Calu3 (cell line): ENCODE measurements at places on chromosomes 13 and 19. TPM values are rescaled to one million over a fixed set of nuclear protein-coding genes. Genes with fewer than 3 reads are reported as not detected.
A peak's percentile ranks its signal among the peaks of the same experiment; 100 is the strongest.

DNA sequence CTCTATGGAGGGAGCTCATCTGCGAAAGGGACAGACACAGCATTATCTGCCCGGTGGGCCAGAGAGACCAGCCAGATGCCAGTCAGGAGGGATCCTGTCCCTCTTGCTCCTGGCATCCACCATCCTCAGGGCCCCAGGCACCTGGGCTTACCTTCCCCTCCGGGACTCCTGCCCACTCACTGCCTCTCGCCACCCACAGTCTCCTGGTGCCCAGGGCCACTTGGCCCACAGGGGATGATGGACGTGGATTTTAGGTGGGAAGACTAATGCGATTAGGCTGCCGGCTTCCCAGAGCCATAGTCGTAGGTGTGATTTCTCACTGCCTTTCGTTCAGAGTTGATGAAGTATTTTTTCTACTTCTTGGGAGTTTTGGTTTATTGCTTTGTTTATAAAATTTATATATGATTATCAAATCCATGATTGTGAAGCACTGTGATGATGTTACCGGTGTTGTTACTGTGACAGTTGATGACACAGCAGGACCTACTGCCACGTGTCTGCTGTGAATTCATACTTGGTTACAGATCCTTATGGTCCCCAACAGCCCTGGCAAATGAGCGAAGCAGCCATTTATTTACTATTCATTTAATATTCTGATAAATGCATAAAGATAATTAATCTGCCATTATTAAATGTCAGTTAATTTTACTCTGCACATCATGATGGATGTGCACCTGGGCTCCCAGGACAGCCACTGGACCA, 14.5 kb upstream of the CHAMP1 start:
- no peak for DNase-seq

Gene OR10H1
- total RNA-seq: 4.4 and 4.9 TPM in 2 replicates

GRCh38 chr19:47190167-47190727, 40.8 kb downstream of the BBC3 start:
- peak; percentile 87 for DNase-seq

GRCh38 chr13:42405665-42406390, 133.9 kb downstream of the AKAP11 start:
- peak; percentile 3 for DNase-seq

Gene B3GNT3
- 75.1 and 121 TPM in 2 replicates for total RNA-seq

DNA sequence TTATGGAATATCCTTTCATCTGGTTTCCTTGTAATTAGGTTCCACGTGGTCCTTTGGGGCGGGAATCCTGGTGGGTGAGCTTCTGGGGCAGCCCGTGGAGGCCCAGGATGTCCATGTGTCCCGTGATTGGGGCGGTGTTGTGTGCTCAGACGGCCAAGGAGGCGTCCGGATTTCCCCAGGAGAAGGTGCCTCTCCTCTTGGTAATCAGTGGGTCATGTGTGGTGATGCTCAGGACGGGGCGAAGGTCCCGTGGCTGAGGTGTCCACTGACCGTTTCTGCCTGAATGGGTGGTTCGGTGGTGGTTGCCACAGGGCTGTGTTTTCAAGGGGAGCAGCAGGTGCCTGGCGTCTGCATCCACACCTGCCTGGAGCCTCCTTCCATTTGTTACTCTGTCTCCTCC, 52.2 kb upstream of the F7 start:
- DNase-seq: no peak

DNA sequence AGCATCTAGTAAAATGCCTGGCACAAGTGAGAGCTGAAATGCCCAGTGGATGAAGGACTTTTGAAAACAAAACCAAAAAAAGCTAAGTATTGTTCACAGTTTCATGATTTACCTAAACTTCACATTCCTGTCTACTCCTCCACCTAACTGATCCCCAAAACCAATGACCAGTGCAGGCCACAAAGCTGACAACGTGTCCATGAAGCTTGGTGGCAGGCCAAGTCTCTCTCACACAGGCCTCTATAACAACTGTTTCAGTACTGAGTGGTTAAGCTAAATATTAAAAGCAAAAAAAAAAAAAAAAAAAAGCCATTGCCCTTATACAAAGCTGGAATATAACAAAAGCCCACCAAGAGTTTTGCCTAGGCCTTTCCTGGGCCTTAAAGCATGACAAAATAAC, 36.4 kb downstream of the STK24 start:
- no peak for DNase-seq

DNA sequence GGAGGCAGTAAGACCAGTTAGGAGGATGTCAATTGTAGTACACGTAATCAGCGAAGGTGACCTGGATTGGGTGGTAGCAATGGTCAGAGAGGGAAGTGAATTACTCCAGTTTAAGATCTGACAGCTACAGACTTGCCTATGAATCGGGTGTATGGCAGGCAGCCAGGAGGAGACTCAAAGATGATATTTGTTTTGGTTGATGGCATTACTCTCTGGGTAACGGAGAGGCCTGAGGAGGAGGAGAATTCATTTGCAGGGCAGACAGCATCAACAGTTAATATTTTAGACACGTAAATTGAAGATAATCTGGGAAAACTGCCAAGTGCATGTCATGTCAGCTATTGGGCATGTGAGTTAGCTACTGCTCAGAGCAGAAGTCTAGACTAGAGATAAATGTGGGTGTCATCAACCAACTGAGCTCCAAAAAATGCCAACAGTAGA, 109.2 kb downstream of the SGCG start:
- no peak for DNase-seq

- DNase-seq: no peak
Observed at GRCh38 chr13:43246382-43246781, 223.0 kb downstream of the DNAJC15 start.

Gene CFD
- 2.3 and 3.9 TPM in 2 replicates for total RNA-seq

DNA sequence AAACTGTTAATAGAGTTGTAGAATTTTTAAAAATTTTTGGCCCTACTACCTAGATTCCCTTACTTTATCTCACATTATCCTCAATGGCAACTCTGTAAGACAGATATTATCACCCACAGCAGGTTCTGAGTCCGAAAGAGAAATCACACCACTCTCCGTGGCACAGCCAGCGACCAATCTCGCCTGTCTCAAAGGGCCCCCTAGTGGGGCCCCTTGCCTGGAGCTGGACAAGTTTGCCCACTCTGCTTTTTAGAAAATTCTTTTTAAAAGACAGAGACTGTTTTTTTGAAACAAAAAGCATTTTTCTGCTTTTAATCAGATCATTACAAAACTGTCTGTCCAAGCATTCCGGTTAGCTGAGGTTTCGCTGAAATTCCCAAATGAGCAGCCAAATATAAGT, 21.7 kb downstream of the PHF11 start:
- no peak for DNase-seq

Gene FAAP24
- total RNA-seq: 7.3 and 8.4 TPM in 2 replicates

DNA sequence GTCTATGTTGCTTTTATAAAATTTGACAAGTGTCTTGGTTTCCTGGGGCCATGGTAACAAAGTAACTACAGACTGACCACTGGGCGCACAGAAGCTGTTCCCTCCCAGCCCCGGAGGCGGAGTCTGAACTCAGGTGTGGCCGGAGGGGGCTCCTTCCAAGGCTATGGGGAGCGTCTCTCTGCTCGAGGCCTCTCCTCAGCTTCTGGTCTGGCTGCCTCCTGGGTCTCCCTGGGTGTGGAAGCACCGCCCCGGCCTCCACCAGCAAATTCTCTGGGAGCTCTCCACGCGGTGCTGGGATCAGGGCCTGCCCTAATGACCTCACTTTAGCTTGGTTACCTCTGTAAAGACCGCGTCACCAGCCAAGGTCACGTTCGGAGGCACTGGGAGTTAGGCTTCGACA, 45.7 kb upstream of the F7 start:
- no peak for DNase-seq

DNA sequence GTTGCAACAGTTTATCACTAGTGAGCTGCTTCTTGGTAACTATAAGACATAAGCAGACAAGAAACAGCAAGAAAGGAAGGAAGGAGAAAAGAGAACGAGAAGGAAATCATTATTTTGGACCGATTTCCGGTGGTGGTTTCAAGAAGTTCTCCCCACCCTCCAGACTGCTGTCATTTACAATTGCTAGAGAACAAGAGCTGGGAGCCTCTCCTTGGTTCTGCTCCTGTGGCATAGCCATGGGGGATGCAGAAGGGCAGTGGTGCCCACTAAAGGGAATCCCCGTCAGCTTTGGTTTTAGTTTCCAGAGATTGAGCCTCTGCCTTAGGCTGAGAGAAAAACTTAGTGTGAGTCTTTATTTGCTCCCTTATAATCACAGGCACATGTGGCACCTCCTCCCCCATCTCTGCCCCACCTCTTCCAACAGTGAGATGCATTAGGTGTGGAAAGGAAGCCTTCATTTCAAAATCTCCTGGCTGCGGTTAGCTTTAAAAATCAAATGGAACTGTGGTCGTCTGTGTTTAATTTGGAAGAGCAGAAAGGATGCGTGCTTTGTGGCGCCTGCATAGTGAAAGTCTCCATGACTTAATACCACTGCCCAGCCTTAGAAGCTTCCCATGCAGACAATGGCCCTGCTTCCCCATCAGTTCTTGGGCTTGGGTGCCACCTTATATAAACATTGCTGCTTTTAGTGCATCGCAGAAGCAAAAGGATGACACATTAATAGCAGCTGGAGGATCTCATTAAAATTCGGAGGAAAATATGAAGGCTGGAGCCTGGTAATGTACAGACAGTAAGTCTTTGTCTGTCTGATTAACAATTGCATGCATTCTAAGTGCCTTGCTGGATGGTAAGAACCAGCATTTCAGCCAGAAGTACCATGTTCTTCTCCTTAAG, 25.0 kb downstream of the LRCH1 start:
- no peak for DNase-seq

Gene CALR3
- not detected in 2 replicates for total RNA-seq

- no peak for DNase-seq
Observed at GRCh38 chr19:11321191-11322126, 18.0 kb downstream of the RAB3D start.

GRCh38 chr13:109919715-109920375, 133.5 kb upstream of the IRS2 start:
- no peak for DNase-seq

- no peak for DNase-seq
Observed at GRCh38 chr19:11736696-11737095, 2.0 kb downstream of the ZNF823 start.

DNA sequence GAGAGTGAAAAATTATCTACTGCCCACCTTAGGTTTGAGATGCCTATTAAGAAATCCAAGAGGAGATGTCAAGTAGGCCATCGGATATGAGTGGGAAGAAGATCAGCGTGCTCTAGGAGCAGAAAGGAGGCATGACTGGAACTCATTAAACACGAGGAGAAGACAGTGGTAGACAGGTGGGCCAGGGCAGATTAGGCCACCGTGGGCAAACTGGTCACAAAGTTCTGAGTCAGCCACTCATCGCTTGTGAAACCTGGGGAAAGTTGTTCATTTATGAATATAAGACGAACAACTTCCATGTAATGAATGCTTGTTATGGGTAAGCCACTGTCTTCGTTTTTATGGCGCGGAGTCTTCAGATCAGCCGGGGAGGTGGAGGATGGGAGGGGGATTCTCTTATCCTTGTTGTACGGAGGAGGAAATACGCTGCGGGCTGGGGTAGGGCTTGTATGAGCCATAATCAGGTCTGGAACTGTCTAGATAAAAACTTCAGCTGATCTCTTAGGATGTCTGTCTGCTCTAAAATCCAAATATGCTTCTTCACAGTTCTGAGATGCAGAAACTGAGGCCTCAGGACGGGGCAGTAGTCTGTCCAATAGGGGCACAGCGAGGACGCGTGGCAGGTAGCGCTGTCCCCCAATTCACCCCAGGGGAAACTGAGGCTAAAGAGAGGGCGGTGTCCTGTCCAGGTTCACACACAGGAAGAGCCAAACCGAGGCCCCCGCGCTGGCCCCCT, 1.1 kb upstream of the ZNF444 start:
- no peak for DNase-seq

Gene KCTD4
- total RNA-seq: not detected in 2 replicates

DNA sequence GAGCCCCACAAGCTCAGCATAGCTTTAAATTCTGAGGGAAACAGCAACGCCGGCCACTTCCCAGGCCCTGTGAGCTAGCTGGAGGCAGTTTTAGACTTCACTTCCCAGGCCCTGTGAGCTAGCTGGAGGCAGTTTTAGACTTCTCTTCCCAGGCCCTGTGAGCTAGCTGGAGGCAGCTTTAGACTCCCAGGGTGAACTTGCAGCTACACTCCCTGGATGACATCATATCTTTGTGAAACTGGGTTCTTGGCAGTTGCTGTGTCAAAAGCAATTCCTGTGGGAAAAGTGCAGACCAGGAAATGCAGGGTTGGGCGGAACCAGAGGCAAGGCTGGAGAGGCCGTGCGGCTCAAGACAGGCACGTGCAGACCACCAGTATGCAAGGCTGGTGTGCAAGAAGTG, 12.7 kb downstream of the SOX1 start:
- peak; percentile 1 for DNase-seq

DNA sequence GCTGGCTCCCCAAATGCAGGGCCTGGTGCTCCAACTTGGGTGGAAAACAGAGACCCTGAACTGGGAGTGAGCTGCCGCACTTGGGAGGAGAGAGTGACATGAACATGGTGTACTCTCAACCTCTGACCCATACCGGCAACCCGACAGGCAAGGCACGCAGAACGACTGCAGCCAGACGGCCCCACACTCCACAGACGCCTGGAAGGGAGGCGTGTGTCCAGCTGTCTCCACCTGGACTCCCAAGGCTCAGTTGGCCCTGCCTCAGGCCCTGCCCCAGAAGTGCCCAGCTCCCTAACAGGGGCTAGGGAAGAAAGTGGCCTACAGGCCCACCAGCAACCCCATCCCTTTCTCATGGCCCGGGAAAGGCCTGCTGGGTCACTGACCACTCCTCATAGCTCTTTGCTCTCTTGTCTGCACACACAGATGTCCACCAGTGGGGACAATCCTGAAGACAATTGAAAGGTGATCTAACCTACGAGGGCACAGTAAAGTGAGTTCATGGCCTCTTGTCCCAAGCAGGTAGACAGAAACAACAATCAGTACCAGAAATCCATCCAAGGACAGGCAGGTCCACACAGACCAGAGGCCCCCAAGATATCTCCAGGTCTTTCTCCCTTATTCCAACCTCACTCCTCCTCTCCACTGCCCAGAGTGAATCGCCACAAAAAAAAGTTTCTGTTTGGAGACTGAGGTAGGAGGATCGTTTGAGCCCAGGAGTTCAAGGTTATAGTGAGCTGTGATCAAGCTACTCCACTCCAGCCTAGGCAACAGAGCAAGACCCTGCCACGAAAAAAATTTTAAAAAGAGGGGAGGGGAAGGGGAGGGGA, 28.2 kb downstream of the ELL start:
- DNase-seq: no peak

- DNase-seq: no peak
Observed at GRCh38 chr19:13022859-13023636, 27.8 kb downstream of the NFIX start.

DNA sequence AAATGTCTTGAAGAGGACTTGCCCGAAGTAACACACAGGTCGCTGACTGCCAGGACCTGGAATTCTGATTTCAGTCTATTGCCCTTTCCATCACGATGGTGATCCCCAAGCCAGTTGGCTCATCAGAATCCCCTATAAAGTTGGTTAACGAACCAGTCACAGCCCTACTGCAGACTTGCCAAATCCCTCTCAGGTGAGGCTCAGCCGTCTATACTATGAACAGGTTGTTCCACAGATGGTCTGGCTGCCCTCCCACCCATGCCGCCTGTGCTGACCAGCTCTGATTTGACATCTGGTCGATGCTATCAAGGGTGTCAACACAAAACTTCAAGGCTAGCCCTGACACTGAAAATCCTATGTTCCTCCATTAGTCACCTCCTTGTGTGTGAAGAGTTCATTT, 90.0 kb downstream of the RNASEH2B start:
- no peak for DNase-seq

Gene ELANE
- not detected in 2 replicates for total RNA-seq

Gene NLRP13
- not detected in 2 replicates for total RNA-seq
